KBM-7 (cell line): ENCODE measurements at places on chromosomes 7 and 10.
A peak's percentile ranks its signal among the peaks of the same experiment; 100 is the strongest.

DNA sequence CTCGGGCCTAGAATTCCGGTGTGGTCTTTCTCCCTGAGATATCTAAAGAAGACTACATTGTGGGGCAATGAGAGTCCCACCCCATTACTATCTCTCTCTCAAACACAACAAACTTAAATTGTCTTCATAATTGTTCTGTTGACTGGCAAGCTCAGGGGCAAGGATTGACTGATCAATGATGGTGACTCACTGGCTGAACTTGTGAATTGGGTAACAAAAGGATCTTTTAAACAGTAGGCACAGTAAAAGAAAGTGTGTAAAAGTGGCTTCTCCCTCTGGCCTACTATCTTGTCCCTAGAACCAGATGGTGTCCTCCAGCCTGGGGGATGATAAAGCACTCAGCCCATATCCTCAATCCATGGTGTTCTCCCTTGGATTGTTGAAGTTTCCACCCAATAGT, 63.1 kb upstream of the RAPGEF5 start:
- DNase-seq = no peak

DNA sequence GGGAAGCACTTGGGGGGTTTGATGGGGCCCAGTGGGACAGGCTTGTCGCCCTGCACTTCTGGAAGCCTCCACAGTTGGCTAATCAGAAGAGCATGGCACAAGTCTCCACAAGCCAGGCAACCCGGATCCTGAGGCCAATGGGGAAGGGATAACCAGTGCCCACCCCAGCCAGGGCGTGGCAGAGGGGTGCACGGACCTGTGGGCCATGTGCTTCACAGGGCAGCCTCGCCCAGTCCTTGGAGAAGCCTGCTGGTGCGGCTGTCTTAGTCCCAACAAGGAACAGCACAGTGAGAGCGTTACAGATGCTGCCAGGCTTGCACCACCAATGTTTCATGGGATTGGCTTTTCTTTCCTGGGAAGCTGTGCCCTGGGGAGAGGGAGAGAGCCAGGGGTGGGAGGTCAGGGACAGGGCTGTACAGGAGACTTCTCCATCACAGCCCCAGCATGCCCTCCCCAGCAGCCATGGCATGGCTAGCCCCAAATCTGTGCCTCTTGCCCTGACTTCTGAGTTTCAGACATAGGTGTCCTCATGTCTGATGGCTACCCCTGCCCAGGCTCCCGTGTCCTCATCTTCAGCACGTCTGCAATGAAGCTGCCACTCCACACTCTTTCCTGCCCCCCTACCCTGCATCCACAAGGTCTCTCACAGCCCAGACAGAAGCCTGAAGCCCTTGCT, 116.0 kb downstream of the PTPN20 start:
- no peak for DNase-seq

GRCh38 chr10:93913706-93914105, 19.9 kb downstream of the SLC35G1 start:
- DNase-seq = no peak

DNA sequence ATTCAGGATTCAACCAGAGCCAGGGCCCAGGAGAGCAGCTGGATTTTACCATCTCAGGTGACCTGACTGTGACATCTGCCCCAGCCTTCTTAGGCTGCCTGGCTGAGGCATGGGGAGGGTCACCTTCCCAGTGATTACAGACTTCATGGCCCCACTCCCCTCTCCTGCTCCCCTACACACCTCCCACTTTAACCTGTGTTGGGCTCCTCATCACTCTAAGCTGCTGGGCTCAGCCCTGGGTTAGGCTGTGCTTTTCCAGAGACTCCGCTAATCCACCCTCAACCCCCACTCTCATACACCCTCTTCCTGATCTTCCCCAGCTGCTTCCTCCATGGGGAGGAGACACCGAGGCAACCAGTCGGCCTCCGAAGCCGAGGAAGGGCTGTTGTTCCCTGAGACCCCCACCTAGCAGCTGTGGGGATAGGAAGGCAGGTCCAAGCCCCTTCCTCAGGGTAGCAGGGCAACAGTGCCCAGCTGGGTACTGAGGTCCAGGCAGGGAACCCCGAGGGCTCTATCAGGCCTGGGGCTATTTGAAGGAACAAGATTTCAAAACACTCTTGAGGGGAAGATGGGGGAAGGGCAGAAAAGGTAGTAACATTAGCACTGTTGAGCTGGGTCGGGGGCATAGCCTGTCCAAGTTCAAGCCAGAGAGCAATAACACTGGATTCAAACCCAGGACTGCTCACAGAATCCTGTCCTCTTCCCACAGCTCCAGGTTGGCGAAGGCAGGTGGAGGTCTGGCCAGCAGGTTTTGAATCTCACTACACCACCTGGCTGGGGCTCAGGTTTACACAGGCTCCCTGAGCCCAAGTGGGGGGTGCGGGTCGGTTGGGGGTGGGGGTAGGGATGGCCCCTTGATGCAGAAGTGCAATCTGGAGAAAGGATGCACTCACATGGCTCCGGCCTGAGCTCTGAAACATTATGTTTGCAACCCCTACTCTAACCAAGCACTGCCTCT, 1.8 kb downstream of the IMPDH1 start:
- DNase-seq = peak; percentile 73

DNA sequence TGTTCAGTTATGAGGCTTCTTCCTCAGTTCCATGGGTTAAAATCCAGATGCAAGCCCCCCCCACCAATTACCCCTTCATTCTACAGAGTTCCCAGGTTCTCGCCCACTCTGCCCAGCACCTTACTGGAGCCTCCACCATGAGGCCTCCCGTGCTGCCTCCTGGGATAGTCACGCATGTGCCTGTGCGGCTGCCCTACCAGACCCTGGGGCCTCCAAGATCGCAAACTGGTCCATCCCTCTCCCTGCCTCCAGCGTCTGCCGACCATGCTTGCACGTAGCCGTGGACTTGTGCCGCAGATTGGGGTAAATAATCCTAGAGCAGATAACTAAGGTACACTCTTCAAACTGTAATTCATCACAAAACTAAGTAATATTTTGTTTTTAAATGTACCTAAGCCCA, 611.2 kb downstream of the PTPRN2 start:
- DNase-seq = no peak

GRCh38 chr7:13852281-13852968, 137.0 kb downstream of the ETV1 start:
- no peak for DNase-seq

- no peak for DNase-seq
These were observed 19.1 kb upstream of the FZD8 start for GRCh38 chr10:35661236-35661635.

GRCh38 chr7:81577642-81578340, 192.1 kb downstream of the HGF start:
- DNase-seq = no peak

- DNase-seq = no peak
These were observed 43.4 kb upstream of the ELMO1 start for GRCh38 chr7:37491919-37492694.

- DNase-seq = no peak
These were observed 5.1 kb downstream of the DPY19L1 start for GRCh38 chr7:35032166-35032565.

- DNase-seq = no peak
These were observed 231.7 kb downstream of the SKIDA1 start for GRCh38 chr10:21293518-21294356.

DNA sequence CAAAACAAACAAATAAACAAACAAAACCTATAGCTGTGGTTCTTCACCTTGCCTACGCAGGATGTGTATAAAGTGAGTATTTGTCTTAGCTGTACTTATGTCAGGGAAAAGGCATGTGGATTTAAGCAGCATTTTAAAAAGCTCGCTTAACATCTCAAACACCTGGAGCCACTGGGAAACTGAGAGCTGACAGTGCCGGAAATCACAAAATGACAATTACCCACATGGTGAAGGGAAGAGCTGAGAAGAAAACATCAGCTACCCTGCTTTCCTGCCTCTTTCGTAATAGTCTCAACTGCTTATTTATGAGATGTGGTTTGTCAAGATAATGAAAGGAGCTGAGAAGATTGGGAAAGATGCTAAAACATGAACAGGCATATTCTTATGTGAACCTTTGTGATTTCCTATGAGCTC, 31.1 kb upstream of the MSMB start:
- DNase-seq = peak; percentile 91

GRCh38 chr7:54419209-54419608, 123.0 kb upstream of the VSTM2A start:
- no peak for DNase-seq

DNA sequence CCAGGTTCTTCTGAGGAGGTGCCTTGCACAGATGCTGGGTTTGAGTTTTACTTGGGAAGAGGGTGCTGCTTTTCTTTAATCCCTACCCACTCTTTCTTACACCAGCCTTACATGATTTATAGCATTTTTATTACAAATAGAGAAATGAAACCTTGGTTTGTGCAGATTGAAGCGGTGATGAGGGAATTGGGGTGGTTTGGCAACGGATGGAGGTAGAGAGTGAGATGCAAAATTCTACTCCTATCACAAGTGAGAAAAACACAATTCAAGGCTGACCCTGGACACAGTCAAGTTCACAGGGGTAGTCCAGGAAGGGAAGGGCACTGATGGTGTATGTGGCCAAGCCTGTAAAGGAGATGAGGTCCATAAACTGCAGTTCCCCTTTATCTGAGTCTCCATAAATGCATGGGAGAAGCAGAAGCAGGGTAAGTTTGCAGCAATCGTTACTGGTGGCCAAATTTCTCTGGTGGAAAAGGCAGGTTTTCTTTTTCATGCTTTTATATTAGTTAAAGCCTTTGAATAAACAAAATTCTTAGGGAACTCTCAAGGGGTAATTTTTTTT, 214.3 kb downstream of the JAZF1 start:
- peak; percentile 2 for DNase-seq

GRCh38 chr7:30238721-30239441, 45.5 kb upstream of the ZNRF2 start:
- no peak for DNase-seq

GRCh38 chr7:778271-778967, 51.3 kb upstream of the PRKAR1B start:
- DNase-seq = no peak

- no peak for DNase-seq
These were observed 97.1 kb upstream of the MXI1 start for GRCh38 chr10:110110338-110110737.
